Naive thymus-derived CD8-positive, alpha-beta T cell (primary cell): ENCODE measurements at places on chromosomes 3 and 15. TPM values are rescaled to one million over a fixed set of nuclear protein-coding genes. Genes with fewer than 3 reads are reported as not detected.

- DNase-seq, result no peak
These were observed 141.4 kb downstream of the ADAMTS17 start for GRCh38 chr15:100200287-100200880.

- DNase-seq, result no peak
These were observed 118.5 kb downstream of the MFSD1 start for GRCh38 chr3:158920371-158920770.

DNA sequence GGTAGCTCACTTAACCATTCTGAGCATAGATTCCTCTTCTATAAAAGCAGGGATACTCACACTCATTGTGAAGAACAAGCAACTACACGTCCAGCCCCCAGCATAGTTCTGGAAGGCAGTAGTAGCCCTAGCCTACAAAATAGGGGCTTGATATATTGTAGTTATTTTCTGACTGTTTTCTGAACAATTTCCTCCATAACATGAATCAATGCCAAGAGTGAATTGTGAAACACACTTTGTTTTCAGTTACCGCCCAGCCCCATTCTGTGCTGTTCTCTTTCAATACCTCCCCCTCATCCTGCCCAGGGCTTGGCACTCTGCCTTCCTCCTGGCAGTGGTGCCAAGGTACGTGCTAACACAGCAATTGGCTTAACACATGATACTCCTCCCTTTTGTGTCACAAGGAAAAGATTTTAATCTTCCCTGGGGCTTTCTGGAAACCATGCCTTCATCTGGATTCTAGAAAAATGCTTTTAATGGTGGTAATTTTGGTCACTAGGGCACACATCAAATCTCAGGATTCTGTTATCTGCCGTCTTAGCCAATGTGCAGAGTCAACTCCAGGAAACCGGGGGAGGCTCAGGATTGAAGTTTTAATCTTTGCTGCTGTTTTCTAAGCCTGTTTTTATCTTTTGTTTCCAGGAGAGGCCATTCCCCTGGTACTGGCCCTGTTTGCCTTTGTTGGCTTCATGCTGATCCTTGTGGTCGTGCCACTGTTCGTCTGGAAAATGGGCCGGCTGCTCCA, 37.2 kb downstream of the IL20RB start:
- DNase-seq, result no peak

- DNase-seq, result no peak
These were observed 15.0 kb downstream of the IL12A start for GRCh38 chr3:160003520-160004128.

DNA sequence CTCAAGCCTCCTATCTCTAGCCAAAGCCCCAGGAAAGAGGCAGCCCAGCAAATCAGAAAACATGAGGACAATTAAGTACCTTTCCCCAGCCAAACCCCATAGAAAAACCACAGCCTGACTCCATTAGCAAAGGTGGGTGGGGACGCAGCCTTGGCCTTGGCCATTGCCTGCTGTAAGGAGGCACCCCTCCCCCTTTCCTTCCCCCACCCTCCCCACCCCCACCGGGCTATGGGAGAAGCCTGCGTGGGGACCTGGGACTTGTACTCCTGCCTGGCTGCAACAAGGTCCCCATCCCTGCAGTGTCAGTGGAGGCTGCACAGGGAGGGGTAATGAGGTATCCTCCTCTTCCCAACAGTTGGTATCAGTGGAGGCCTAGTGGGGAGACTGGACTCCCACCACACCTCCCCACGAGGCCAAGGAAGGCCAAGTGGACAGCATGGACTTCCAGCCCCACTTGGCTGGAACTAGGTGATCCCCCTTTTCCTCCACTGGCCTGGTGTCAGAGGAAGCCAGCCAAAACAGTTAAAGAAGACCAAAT, 20.5 kb downstream of the PRR23E start:
- no peak for DNase-seq

The SKOR1 gene
- total RNA-seq, result 1.0 TPM

DNA sequence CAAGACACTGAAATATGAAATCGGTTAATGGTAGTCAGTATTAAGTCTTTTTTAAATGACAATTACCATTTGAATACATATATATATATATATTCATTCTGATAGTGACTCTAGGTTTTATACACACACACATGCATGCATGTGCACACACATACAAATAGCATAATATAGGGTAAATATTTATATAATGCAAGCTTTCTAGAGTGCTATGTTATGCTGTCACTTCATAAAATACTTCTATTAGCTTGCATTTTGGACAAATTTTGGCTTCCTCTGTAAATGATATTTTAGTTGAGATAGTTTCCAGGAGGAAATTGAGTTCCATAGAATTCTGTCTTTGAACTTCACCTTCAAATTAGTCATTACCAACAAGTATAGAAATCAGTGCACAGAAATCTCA, 89.9 kb upstream of the EPHA3 start:
- DNase-seq, result no peak

The SLC51B gene
- not detected for total RNA-seq

- no peak for DNase-seq
These were observed 16.7 kb downstream of the MEGF11 start for GRCh38 chr15:66236806-66237375.

DNA sequence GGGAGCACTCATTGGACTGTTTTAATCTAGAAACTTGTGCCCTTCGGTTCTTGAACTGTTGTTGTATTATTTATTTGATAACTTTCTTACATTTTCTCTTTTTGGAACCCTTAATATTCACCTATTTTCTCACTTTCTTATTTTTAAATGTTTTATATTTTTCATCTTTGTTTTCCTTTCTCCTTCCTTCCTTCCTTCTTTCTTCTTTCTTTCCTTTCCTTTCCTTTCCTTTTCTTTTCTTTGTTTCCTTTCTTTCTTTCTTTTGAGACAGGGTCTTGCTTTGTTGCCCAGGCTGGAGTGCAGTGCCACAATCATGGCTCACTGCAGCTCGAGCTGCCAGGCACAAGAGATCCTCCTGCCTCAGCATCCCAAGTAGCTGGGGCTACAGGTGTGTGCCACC, 108.5 kb downstream of the TBC1D2B start:
- DNase-seq, result no peak

- DNase-seq, result no peak
These were observed 6.7 kb downstream of the VGLL3 start for GRCh38 chr3:86984271-86984670.

DNA sequence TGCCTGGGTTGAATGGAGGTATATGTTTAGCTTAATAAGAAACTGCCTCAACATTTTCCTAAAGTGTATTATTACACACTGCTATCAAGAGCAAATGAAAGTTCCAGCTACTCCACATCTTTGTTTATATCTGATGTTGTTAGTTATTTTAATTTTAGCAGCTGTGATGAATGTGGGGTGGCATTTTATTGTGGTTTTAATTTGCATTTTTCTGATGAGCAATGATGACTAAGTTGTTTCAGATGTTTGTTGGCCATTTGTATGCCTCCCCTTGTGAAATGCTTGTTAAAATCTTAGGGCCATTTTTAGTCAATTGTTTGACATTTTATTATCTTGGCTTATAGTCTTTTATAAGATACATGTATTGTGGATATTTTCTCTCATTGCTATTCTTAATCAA, 260.4 kb upstream of the SLCO3A1 start:
- DNase-seq, result no peak

- no peak for DNase-seq
These were observed 205.9 kb upstream of the HES1 start for GRCh38 chr3:193929921-193930646.

The MEGF11 gene
- total RNA-seq, result not detected

The KPNA1 gene
- 74.2 TPM for total RNA-seq

DNA sequence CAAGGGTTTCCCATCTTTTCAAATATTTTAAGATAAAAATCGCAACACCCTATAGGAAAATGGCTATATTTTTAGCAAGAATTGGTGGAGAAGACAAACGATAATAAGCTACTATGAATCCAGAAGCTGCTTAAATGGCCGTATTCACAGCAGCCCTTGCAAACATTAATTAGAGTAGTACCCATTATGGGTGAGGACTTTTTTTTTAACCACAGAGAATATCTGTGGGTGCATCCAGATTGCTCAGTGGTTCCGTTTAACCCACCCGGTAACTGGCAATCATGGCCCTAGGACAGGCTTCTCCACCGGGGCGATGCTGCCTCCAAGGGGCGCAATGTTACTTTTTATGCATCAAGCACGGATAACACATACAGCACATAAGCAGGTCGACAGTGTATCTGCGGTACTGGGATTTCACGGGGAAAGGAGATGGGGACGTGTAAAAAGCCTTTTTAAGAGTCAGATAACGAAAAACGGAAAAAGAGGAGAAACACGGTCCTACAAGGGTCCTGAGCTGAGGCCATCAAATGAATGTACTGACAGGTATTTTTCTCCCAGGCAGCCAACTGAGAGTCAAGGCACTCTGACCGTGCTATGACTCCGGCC, 968 bp upstream of the TMEM266 start:
- no peak for DNase-seq

- no peak for DNase-seq
These were observed 24.4 kb downstream of the MAGEF1 start for GRCh38 chr3:184687363-184688015.

The GPR176 gene
- total RNA-seq, result not detected

The AP3B2 gene
- total RNA-seq, result 1.7 TPM

DNA sequence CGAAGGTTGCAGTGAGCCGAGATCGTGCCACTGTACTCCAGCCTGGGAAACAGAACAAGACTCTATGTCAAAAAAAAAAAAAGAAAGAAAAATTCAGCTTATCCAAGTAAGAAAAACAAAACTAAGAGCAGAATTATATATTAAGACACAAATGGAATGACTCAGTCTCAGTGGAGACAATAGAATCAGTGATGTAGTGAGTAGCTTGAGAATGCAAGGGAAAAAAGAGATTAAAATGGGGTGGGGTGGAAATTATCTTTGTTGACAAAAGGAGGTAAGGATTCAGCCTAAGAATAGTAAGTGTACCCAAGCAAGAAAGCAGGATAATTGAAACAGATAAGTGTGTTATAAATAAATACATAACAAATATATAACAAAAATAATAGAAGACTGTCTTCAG, 70.7 kb downstream of the BLM start:
- DNase-seq, result no peak
